ENCODE measurements at places on chromosomes 13 and 19.

- no peak for DNase-seq
Measured at GRCh38 chr13:94660695-94661326, 51.5 kb downstream of the SOX21 start.

DNA sequence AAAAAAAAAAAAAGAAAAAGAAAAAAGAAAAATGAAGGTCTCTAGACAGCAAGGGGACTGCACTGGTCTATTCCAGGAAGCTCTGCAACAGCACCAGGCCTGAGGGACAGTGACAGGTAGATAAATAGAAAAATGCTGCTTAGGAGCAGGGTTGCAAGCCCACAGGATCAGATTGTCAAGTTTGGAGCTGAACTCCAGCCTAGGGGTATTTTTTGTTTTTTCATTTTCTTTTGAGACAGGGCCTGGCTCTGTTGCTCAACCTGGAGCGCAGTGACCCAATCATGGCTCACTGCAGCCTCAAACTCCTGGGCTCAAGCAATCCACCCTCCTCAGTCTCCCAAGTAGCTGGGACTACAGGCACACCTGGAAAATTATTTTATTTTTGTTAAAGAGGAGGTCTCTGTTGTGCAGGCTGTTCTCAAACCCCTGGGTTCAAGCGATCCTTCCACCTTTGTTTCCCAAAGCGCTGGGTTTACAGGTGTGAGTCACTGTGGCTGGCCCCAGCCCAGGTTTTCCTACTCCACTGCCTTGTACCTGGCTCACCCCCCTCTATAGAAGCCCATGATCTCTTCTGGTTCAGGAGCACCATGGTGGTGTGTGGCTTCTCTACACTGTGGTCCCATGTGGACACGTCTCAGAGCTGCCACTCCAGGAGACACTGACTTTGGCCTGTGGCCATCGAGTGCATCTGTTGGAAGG is 23.9 kb downstream of the POP4 start:
- DNase-seq = no peak

DNA sequence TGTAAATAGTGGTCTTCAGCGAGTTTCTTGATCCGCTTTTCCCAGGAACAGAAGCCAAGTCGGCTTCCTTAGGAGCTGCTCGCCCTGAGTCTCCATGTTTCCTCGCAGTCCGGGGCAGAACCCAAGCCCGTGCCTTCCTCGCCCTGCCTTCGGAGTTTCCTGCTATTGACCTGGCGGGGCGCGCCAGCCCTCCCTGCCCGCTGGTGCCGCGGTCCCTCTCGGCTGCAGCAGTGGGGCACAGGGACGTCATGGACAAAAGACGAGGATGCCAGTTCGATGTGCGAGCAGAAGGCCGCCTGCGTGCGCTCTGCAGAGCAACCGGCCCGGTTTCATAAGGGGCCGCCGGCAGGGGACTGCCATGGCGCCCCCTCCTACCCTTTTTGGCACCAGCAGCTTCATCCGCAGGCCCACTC is 156.6 kb downstream of the TM9SF2 start:
- no peak for DNase-seq

- no peak for DNase-seq
Measured at GRCh38 chr13:24038841-24039330, 121.6 kb upstream of the SPATA13 start.

DNA sequence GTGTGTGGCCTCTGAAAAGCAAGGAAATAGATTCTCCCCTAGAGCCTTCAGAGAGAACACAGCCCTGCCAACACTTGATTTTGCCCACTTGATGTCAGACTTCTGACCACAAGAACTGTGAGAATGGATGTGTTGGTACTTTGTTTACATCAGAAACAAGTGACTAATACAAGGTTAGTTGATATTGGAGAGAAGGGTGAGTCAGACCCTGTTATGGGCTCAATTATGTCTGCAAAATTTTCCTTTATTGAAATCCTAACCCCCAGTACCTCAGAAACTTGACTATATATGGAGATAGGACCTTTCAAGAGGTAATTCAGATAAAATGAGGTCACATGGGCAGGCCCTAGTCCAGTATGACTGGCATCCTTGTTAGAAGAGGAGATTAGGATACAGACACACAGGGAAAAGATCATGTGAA is 226.7 kb downstream of the RFC3 start:
- no peak for DNase-seq

- DNase-seq = no peak
Measured at GRCh38 chr19:43534816-43535761, 2.1 kb downstream of the ZNF575 start.

DNA sequence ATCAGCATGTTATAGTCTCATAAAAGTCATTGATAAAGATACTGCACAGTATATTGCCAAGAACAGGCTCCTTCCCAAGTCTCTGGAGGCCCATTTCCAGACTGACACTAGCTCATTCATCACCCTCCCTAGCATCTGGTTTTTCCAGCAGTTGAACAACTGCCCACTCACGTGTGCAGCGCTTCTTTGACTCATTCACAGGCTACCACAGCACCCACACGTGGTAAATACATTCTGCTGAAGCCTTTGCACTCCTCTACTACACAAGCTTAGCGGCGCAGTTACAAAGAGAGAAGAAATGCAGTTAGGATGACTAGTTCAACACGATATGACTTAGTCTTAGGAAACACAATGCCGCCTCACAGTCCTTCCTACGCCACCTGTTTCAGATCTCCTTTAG is 87.7 kb downstream of the DOCK9 start:
- no peak for DNase-seq

GRCh38 chr19:519449-519865 is 12.1 kb upstream of the CDC34 start:
- no peak for DNase-seq

- DNase-seq = no peak
Measured at GRCh38 chr19:12975221-12975741, 5.9 kb downstream of the DAND5 start.

GRCh38 chr13:90947976-90948375 is 399.5 kb upstream of the MIR17HG start:
- no peak for DNase-seq

DNA sequence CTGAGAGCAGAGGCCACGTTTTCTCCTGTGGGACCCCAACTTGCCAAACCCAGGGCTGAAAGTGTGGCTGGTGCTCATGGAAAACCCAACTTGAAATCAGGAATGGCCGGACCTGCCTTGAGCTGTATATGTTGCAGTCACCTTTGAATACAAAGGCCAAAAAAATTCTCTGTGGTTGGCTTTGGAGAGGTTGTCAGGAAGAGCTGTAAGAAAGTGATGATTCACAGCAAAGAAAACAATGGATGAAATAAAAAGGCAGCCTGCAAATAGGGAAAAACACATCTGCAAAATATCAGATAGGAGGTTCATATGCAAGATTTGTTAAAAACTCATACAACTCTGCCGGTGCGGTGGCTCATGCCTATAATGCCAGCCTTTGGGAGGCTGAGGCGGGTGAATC is 715.8 kb downstream of the UQCRFS1 start:
- DNase-seq = no peak

DNA sequence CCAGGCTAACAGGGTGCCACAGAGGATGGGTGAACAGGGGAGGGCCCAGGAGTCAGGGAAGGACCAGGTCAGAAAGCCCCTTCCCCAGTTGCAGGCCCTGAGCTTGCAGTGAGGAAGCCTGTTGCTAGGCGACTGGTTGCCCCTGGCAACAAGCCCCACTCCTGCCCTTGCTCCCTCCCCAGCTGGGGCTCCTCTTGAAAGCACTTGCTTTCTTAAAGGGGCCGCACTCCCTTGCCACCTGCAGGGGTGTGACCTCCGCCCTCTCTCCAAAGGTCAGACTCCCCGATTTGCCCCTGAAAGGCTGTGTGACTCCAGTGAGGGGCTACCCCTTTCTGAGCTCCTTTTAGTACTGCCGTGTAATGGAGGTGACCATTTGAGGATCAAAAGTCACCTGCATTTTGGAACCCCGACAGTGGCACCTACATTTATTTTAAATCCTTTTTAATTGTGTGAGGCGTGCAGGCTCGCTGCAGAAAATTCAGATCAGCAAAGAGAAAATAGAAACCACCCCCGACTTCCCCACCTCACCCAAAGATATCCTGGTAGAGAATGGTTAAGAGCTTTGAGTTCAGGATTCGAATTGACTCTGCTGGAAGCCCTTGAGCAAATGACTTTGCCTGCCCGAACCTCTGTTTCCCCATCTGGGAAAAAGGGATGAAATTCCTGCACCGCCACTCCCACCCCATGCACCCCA is 4.8 kb downstream of the FCHO1 start:
- no peak for DNase-seq

GRCh38 chr19:48745208-48745995 is 1.3 kb downstream of the IZUMO1 start:
- DNase-seq = no peak

DNA sequence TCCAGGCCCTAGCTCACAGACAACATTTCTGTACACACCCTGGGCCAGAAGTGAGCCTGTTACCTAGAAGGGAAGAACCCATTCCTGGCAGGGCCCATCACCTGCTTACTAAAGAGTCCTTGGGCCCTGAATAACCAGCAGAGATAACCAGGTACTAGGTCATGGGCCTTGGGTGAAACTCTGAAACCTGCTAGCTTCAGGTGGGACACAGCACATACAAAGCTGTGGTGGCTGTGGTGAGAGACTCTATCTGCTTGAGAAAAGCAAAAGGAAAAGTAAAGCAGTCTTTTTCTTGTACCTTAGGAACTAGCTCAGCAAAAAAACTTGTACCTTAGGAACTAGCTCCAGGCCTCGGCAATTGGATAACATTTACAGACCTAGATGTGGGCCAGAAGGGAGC is 1895.9 kb upstream of the PCDH20 start:
- no peak for DNase-seq

DNA sequence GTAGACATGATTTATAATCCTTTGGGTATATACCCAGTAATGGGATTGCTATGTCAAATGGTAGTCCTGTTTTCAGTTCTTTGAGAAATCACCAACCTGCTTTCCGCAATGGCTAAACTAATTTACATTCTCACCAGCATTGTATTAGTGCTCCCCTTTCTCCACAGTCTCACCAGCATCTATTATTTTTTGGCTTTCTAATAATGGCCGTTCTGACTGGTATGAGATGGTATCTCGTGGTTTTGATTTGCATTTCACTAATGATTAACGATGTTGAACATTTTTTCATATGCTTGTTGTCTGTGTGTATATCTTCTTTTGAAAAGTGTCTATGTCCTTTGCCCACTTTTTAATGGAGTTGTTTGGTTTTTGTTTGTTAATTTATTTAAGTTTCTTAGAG is 165.1 kb downstream of the PDS5B start:
- DNase-seq = no peak

- DNase-seq = no peak
Measured at GRCh38 chr13:66154976-66155375, 1075.2 kb downstream of the PCDH9 start.

DNA sequence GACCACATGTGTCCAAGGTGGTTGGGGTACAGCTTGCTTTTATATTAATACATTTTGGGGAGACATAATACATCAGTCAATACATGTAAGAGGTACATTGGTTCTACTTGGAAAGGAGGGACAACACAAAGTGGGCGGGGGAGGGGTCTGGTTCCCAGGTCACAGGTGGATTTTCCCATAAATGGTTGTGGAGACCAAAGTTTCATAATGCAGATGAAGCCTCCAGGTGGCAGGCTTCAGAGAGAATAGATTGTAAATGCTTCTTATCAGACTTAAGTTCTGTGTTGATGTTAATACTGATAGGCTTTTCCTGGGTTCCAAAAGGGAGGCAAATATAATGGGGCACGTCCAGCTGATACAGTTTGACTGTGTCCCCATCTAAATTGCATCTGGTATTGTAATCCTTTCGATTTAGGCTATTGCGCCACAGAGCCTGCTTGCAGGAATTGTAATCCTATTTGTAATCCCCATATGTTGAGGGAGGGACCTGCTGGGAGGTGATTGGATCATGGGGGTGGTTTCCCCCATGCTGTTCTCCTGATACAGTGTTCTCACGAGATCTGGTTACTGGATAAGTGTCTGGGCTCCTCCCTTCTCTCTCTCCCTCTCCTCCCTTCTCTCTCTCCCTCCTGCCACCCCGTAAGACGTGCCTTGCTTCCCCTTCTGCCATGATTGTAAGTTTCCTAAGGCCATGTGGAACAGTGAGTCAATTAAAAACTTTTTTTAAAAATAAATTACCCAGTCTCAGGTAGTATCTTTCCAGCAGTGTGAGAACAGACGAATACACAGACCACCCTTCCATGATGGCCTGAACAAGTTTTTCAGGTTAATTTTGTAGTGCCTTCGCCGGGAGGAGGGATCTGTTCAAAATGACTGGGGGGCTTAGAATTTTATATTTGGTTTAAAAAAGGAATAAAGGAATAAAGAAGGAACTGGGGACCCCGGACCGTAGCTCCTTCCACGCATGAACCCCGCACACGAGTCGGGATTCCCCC is 44.9 kb downstream of the ZNF823 start:
- DNase-seq = no peak

DNA sequence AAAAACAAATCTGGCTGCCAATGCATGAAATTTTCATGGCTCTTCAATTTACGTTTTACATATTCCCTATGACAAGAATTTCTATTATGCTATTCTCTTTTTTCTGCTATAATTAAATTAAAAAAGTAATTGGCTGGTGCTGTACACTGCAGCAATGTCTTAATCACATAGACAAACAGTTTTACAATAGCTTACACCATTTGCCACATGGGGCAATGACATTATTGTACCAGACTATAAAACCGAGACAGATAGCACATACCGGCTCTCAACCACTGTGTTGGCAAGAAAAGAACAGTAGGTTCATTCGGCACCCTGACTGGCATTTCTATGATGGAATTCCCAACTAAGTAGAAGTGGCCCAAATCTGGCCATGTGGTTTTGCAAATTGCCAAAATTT is 67.7 kb downstream of the DACH1 start:
- DNase-seq = no peak

- DNase-seq = no peak
Measured at GRCh38 chr13:110773480-110773879, 60.0 kb downstream of the ING1 start.

DNA sequence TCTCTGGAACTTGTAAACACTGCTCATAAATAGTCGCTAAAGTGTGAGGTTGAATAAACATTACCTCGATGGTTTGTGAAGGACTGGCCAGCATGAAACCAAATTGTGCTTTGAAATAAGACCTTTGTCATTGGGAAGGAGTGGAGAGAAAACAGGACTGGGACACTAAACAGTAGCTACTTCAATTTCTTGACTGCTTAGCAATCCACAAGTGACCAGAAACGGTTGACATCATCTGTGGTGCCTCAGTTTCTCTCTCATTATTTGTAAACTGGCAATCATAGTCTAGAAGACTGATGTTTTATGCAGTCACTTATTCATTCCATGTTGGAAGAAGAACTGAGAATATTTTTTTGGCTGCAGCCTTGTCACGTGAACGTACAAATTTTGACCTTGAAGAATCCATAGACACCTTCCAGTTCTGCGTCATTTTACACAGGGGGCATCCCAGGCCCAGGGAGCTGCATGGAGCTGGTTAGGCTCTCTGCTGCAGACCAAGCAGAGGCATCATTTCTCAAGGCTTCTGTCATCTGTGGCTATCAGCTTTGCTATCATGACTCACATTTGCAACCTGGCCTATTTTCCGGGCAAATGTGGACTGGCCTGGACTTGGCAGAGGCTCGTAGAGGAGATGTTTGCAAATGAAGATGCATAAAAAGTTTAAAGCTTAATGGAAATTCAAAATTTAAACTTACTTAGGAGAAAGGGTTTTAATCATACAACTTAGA is 391.8 kb downstream of the FGF9 start:
- no peak for DNase-seq

GRCh38 chr19:55134736-55135135 is 14.3 kb downstream of the TNNT1 start:
- no peak for DNase-seq
